H7 (cell line): ENCODE measurements at places on chromosomes 6 and 20.

DNA sequence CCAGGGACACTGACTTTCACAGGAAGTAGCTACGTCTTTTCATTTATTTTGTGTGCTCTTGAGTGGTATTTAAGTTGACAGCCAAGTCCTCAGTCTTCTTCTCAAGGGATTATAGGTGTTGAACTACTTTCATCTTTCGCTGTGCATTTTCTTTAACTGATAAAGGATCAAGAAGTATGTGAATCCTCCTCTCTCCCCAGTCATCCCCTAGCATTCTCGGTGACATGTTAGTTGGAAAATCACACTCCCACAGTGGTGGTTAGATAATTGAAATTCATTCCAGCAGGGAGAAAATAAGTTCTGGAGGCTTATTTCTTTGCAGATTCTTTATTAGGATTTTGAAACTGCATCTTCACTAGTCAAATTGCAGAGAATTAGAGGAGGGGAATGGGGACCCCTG is 569.4 kb downstream of the MEI4 start:
- no peak for DNase-seq

- DNase-seq, result no peak
These were observed 44.3 kb downstream of the KIAA1755 start for GRCh38 chr20:38216201-38216600.

- DNase-seq, result no peak
These were observed 42.4 kb upstream of the DDR1 start for GRCh38 chr6:30841644-30842504.

- DNase-seq, result no peak
These were observed 143.1 kb upstream of the MOCS1 start for GRCh38 chr6:40077315-40077714.

DNA sequence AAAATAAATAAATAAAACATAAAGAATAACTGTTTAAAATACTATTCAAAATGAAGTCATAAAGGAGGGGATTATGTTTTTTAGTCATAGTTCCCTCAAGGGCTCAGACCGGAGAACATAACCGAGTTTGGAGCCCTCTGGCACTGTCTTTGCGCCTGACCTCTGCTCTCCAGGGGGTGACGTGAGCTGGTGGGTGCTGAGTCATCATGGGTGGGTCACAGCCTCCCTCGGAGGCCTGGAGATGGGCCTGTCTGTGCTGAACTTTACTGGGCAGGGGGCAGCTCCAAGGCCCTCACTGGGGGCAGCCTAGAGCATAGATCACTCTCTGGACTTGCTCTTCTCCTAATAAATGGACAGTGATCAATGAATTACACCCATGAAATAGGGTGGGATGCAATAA is 3.1 kb upstream of the MAVS start:
- DNase-seq, result peak; percentile 24

- no peak for DNase-seq
These were observed 73.5 kb upstream of the DST start for GRCh38 chr6:56716229-56716628.

DNA sequence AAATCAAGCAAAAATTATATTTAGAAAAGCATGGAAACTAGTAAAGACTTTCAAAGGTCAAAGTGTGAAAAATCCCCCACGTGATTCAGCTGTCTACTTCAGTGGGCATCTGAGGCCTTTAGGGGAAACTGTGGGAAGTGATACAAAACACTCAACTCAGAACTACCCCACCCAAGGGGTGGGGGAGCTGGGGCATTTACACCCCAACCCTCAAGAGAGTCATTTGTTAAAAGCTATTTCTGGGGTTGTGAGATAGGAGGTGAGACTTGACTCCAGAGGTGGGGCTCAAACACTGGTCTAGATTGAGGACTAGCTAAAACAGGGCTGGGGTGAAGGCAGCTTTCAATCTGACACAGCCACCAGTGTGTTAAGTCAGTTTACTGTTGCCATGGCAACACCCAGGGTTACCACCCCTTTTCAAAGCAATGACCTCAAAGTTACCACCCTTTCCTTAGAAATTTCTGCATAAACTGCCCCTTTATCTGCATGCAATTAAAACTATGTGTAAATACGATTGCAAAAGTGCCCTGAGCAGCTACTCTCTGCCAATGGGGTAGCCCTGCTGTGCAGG is 9.9 kb upstream of the GTSF1L start:
- DNase-seq, result peak; percentile 71

DNA sequence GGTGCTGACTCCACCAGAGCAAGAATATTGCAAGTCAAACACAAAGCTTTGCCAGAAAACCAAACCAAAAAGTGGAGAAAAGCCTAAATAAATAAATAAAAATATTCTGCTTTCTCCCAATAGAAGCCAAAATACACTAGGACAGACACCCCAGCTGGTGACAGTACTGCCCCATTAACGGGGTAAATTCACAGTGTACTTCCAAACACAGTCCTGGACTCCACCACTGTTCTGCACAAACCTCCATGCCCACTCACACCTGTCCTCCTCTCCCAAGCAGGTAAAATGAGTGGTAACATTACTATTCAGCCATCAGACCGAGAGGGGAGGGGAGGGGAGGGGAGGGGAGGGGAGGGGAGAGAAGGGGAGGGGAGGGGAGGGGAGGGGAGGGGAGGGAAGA is 70.7 kb downstream of the RALGAPA2 start:
- no peak for DNase-seq

DNA sequence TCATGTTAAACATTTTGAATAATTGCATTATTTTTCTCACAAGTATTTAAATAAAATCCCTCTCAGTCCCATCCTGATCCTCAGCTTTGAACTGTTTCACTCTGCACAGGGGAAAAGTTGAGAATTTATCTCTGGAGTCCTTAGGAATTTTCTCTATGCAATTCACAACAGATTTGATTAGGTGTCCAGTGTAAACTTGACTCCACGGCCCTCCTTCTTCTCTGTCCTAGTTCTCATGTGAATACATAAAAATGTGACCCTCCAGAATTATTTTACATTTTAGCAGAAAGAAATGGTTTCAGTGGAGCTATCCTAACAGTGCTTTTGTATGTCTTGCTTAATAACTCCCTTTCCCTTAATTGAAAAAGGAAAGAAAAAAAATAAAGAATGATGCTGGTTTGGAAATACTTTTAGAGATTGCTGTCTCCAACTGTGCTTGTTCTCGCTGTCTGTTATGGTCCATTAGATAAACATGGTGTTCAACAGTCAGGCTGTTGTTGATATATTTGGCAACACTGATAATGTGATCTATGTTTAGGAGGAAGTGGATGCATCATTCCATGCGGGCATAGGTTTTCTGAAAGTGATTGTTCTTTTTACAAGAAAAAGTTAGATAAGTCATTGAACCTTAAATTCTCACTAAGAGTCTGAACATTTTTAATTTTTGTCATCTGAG is 599.4 kb upstream of the CITED2 start:
- no peak for DNase-seq

GRCh38 chr20:57514273-57514751 is 10.6 kb downstream of the CTCFL start:
- peak; percentile 82 for DNase-seq

GRCh38 chr6:11384531-11385309 is 152.3 kb upstream of the NEDD9 start:
- peak; percentile 30 for DNase-seq

GRCh38 chr6:149270616-149271015 is 46.9 kb upstream of the TAB2 start:
- no peak for DNase-seq
